CMK (cell line): ENCODE measurements at places on chromosomes 12 and 14.

- no peak for DNase-seq
These were observed 223.4 kb upstream of the GARIN2 start for GRCh38 chr14:66965831-66966230.

DNA sequence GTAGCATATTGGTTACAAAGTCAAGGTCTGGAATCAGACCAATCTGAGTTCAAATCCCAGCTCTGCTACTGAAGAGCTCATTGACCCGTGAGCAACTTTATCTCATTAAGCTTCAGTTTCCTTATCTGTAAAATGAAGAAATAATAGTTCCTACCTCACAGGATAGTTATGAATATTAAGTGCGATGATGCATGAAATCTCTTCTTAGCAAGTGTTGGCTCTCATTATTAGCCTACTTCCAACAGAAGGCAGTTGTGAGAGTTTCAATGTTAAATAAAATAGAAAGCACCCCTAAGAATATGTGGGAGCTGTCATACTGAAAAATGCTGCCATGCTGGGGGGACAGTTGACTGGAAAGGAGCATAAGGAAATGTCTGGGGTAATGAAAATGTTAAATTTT lies 39.0 kb upstream of the ITPR2 start:
- no peak for DNase-seq

DNA sequence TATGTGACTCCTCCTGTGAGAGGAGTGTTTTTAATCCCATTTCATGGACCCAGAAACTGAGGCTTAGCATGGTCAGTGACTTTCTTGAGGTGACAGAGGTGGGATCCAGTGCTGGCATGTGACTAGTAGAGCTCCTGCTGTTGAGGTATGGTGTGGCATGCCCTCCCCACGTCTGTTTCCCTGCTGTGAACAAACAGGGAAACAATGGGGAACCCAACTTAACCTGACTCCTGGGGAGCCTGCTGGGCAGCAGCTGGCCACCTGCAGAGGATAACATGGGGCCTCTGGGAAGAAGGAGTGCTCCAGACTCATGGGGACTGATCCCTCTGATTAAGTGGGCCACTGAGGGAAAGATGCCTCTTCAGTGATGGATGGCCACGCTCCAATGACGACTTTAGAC lies 114.0 kb downstream of the BEGAIN start:
- no peak for DNase-seq

DNA sequence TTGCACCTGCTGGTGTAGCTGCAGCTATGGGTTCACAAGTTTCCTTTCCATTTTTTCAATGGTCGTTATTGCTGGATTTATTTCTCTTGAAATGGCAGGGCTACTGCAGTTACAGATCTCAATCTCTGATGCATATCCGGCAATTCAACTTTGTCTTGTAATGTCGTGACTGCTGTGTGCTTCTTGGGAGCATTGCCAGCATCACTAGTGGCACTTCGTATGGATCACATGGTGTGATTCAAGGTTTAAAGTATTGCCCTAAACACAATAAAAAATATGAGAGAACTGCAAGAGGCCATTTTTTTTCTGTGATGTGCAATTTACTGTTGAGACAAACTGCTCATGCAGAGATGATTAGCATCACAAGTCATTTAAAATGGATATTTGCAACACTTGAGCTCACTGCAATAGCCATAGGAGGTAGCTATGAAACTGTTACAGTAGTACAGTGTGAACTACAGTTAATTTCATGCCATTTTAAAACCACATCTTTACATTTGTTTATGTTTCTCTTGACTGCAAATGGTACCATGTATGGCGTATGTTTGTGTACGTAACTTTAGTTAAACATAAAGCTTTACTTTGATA lies 217.4 kb upstream of the PDE3A start:
- DNase-seq = no peak

- DNase-seq = no peak
These were observed 13.6 kb downstream of the CTDSP2 start for GRCh38 chr12:57832966-57833365.

GRCh38 chr14:76465664-76466063 lies 89.7 kb downstream of the ESRRB start:
- no peak for DNase-seq

- DNase-seq = no peak
These were observed 946 bp downstream of the DDX24 start for GRCh38 chr14:94079891-94080620.

GRCh38 chr14:68795597-68796417 lies 2.9 kb upstream of the ZFP36L1 start:
- DNase-seq = no peak

- DNase-seq = no peak
These were observed 11.1 kb downstream of the OLR1 start for GRCh38 chr12:10160617-10161385.

DNA sequence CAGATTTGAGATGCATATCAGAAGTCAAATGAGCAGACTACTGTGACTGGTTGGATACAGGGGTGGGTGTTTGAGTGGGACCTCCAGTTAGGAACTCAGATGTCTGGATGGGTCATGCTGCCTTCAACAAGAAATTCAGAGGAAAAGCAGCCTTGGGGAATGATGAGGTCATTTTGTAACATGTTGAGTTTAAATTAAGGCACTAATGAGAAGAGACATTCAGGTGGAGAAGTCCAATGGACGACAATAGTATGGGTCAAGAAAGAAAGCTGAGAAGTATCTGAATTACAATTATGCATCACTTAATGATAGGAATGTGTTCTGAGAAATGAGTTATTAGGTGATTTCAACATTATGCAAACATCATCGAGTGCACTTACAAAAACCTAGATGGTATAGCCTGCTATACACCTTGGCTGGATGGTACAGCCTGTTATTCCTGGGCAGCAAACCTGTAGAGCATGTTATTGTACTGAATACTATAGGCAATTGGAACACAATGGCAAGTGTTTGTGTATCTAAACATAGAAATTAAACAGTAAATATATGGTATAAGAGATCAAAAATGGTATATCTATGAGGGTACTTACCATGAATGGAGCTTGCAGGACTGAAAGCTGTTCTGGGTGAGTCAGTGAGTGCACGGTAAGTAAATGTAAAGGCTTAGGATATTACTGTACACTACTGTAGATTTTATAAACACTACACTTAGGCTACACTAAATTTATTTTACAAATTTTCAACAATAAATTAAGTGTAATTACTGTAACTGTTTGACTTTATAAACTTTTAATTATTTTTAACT lies 414.7 kb downstream of the RAD51B start:
- DNase-seq = no peak

DNA sequence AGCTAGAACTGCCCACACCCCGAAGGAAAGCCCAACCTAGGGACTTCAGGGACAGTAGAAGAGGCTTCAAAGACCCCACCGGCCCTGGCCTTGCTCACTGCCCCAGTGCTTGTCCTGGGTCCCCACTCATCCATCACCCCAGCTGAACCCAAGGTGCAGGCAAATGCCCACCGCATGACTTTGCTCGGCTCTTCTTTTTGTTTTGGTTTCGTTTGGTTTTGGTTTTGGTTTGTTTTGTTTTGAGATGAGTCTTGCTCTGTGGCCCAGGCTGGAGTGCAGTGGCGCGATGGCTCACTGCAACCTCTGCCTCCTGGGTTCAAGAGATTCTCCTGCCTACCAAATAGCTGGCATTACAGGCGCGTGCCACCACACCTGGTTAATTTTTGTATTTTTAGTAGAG lies 9.0 kb downstream of the CCDC85C start:
- DNase-seq = no peak

- no peak for DNase-seq
These were observed 23.6 kb upstream of the MLXIP start for GRCh38 chr12:122054842-122055520.

DNA sequence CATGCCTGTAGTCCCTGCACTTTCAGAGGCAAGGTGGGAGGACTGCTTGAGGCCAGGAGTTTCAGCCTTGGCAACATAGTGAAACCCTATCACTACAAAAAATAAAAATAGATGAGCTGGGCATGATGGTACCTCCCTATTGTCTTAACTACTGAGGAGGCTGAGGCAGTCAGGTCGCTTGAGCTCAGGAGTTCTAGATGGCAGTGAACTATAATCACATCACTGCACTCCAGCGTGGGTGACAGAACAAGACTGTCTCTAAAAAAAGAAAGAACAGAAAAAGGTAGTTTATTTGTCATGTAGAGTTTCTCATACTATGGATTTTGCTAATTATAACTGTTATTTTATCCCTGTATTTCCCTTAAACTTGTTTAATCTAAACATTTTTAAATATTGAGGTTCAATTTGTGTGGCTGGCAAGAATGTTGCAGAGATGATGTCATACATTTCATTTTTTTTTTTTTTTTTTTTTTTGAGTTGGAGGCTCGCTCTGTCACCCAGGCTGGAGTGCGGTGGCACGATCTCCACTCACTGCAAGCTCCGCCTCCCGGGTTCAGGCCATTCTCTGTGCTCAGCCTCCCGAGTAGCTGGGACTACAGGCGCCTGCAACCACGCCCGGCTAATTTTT lies 39.7 kb upstream of the ATF7IP start:
- no peak for DNase-seq

DNA sequence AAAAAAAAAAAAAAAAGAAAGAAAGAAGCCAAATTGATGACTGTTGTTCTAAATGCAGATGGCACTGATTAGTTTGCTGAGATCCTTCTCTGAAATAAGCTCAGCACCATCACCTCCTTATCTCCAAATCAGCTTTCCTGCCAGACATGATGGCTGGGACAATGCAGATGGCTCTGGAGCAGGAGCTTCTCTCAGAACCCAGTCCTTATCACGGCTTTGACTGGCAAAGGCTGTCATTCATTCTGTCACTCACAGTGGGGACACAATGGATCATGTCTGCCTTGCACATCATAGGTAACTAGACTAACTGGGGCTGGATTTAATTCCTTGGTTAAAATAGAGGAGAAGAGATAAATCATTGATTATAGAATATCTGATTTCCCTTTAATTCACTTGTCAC lies 146.3 kb downstream of the PDZRN4 start:
- DNase-seq = no peak

DNA sequence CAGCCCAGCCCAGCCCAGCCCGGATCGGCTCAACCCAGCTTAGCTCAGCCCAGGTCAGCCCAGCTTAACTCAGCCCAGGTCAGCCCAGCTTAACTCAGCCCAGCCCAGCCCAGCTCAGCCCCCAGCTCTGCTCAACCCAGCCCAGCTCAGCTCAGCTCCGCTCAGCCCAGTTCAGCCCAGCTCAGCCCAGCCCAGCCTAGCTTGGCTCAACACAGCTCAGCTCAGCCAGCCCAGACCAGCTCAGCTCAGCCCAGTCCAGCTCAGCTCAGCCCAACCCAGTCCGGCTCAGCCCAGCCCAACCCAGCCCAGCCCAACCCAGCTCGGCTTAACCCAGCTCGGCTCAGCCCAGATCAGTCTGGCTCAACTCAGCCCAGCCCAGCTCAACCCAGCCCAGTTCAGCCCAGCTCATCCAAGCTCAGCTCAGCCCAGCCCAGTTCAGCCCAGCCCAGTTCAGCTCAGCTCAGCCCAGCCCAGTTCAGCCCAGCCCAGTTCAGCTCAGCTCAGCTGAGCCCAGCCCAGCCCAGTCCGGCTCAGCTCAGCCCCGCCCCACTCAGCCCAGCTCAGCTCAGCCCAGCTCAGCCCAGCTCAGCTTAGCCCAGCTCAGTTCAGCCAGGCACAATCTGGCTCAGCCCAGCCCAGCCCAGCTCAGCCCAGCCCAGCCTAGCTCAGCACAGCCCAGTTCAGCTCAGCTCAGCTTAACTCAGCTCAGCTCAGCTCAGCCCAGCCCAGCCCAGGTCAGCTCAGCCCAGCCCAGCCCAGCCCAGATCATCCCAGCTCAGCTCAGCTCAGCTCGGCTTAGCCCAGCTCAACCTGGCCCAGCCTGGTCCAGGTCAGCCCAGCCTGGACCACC lies 331.7 kb downstream of the TMEM121 start:
- DNase-seq = no peak

DNA sequence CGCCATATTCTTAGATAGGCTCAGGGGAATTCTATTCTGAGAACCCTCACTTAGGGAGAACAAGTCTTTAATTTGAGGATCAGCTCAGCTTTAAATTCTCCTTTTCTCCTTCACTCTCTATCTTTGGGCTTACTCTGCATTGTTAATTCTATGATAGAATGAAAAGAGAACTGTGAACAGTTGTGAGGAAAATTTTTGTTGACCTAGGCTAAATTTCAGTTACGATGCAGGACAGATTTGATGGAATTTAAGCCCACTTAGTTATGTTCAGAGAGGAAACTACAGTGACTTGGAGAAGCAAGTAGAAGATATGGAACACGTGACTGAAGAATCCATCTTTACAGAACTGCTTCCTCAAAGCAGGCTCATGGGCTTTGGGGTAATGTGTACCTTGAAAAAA lies 82.7 kb downstream of the TBC1D30 start:
- DNase-seq = no peak

- no peak for DNase-seq
These were observed 4.5 kb downstream of the ABCB9 start for GRCh38 chr12:122961531-122962329.

- DNase-seq = no peak
These were observed 14.3 kb downstream of the ISCA2 start for GRCh38 chr14:74507840-74508239.

GRCh38 chr14:54562334-54562733 lies 4.6 kb upstream of the SAMD4A start:
- DNase-seq = no peak

DNA sequence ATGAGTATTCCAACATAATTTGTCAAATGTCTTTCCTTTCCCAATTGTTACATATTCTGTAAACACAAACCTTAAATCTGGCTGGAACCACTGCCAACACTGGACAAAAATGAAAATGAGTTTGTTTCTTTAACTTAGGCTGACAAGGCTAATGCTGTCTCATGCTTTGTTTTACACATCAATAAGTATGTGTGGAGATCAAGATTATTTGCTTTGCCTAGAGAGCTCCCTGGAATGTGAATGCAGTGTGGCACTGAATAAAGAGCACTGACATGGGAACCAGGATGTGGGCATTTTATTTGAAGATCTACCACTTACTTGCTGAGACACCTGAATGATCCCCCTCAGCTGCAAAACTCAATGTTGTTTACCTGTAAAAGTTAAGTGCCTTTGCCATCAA lies 61.7 kb downstream of the RALGAPA1 start:
- no peak for DNase-seq

DNA sequence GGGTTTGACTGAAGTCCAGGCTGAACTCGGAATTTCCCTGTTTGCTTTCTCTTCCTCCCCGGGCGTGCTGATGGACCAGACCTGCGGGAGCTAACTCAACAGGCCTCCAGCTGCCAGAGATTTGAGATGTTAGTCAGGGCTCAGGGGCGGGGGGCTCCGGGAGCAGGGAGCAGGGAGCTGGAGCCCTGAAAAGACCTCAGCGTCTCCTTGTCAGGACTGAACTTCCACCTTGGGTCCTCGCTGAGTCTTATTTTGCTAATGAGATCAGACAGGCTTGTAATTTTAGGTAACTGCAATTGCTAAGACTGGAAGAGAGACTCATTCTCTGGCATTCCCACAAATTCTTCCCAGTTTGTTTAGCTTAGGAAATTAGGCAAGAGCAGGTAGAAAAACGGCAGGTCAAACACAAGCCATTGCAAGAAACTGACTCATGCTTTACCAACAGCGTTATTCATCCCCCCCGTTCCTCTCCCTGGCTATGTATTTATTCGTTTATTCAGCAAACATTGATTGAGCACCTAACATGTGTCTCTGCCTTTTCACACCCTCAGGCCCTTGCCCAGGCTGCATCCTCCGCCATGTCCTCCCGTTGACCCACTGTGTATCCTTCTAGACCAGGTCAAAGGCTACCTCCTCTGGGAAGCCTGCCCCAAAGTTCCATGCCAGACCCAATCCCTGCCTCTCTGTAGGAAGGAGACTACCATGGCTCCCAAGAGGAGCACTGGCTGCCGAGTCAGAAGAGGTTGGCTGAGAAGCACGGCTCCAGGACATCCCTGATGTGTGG lies 80.4 kb upstream of the DIO3 start:
- no peak for DNase-seq
